Stimulated activated CD4-positive, alpha-beta T cell treated with anti-CD3 and anti-CD28 coated beads, Interleukin-15, amount 100 ng/mL, for 1 hour (primary cell): ENCODE measurements at places on chromosomes 5 and 9.

DNA sequence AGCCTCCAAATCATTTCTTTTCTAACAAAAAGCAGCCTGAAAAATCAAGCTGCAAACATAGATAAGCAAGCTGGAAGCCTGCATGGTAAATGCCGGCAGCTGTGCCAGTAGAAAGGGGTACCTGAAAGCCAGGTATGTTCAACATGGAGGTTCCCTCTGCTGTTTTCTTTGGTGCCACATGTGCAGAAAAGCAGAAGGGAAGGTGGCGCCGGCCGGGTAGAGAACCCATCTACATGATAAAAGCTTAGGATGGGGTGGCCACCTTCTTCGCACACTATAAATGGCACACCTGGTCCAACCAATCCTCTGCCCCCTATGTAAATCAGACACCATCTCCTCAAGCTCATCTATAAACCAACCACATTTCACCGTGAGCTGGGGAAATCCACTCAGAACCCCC is 268.9 kb upstream of the IRX2 start:
- DNase-seq, result no peak

- DNase-seq, result no peak
Observed at GRCh38 chr5:76590027-76590426, 33.2 kb downstream of the F2RL2 start.

DNA sequence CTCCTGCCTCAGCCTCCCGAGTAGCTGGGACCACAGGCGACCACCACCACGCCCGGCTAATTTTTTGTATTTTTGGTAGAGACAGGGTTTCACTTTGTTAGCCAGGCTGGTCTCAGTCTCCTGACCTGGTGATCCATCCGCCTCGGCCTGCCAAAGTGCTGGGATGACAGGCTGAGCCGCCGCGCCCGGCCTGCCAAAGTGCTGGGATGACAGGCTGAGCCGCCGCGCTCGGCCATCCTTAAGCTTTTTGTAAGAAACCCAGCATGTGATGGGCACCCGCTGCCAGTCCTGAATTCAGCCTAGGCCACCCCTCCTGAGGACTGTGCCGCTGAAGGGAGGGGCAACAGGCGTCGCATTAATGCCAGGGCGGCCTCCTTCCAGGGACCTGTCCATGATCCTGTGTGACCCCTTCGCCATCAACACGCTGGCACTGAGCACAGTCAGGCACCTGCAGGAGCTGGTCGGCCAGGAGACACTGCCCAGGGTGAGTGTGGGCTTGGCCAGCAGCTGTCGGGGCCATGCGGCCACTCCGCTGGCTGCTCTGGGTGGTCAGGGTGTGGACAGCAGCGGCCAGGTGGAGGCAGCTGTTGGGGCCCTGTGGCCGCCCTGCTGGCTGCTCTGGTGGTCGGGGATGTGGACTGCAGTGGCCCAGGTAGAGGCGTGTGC is 10.5 kb downstream of the NELFB start:
- DNase-seq, result no peak

DNA sequence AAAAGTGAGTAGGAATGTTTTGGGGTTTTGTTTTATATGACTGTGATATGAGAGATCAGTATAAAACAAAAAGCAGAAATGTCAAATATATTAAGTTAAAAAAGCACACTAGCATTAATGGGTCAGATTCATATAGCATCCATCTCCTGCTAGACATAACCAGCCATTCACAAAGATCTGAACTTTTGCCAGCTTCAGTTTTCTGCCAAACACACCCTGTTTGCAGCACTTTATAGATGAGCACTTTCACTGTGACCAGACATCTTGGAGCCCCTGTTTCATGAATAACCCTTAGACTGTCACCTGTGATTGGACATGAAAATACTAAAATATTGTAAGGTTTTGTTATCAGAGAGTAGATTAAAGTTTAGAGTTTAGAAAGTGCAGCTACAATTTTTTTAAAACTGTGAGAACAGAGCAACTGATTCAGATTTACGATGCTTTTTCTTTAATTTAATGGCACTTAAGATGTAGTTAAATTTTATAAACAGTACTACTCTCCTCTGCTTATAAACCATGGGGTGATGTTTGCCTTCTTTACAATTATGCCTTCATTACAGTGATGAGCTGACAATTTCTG is 142.6 kb downstream of the KCTD16 start:
- DNase-seq, result no peak

- DNase-seq, result no peak
Observed at GRCh38 chr9:1857808-1858207, 157.3 kb upstream of the SMARCA2 start.

DNA sequence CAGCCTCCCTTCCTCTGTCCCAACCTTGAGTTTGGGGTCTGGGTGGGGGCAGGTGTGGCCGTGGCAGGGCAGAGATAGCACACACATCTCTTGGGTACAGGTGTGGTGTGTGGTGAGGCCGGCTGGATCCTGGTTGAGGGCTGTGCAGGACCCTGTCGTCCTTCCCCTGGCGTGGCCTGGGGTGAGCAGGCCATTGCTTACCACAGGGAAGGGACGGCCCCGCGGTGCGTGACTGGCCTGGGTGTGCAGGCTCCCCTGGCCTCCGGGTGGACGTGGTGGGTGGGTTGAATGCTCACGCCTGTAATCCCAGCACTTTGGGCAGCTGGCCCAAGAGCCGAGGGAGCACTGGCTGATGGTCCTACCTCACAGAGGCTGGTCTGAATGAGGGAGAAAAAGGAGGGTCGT is 1.2 kb downstream of the ARRDC1 start:
- no peak for DNase-seq

GRCh38 chr9:87320146-87320884 is 177.4 kb upstream of the DAPK1 start:
- DNase-seq, result no peak

- no peak for DNase-seq
Observed at GRCh38 chr5:93381057-93381456, 200.0 kb downstream of the NR2F1-AS1 start.

DNA sequence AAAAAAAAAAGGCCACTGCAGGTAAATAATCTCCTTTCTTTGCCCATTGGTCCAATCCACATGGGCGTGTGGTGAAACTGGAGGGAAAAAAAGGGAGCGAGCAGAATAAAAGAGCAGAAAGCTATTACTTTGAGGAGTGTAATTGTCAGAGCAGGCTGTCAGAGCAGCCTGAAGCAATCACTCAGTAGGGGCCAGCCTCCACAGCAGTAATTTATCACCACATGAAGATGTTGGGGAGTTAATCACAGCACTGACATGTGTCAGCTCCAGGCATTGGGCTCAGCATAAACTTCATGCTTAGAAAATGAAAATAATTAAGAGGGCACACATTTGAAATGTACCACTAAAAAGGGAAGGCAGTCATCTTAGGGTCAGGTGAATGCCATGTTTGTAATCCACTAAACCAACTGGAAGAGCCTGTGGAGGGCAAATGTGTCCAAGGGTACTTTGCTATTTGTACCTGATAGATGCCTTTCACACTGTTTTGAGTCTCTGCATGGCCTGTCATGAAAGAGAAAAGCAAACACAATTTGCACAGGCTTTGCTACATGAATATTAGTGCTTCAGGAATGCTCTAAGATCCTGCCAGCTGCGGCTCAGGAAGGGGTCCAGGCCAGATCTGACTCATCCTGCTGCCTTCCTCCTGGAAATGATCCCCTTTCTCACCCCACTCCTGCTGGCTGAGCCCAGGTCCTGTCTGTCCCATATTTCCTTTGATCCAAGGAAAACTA is 2.9 kb upstream of the PTGER4 start:
- no peak for DNase-seq

GRCh38 chr9:137252555-137253506 is 1.7 kb downstream of the STPG3 start:
- DNase-seq, result no peak

DNA sequence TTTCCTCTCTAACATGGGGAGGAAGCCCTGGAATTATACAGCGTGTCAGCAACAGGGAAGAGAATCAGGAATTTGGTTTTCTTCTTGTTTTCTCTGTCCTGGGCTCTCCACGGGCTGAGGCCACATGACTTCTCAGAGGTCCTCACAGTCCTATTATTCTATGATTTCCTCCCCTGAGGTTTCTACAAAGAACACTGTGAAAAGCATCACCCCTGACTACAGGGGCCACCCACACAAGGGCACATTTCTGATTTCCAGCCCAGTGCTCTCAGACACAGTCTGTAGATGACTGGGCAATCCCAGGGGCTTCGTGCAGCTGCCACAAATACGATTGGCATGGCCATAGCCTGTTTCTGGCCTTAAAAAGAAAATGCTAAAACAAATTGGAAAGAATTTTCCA is 284.9 kb downstream of the CEMIP2 start:
- DNase-seq, result no peak

GRCh38 chr5:52709167-52709925 is 78.4 kb upstream of the ITGA1 start:
- DNase-seq, result no peak

- DNase-seq, result no peak
Observed at GRCh38 chr9:70614786-70615463, 200.5 kb upstream of the KLF9 start.

- no peak for DNase-seq
Observed at GRCh38 chr5:115487756-115488155, 56.8 kb downstream of the FEM1C start.

- no peak for DNase-seq
Observed at GRCh38 chr9:3835393-3835792, 309.6 kb upstream of the RFX3 start.

GRCh38 chr9:131420980-131421624 is 27.2 kb downstream of the PRRC2B start:
- no peak for DNase-seq

GRCh38 chr5:156778139-156778706 is 71.9 kb upstream of the PPP1R2B start:
- DNase-seq, result no peak

DNA sequence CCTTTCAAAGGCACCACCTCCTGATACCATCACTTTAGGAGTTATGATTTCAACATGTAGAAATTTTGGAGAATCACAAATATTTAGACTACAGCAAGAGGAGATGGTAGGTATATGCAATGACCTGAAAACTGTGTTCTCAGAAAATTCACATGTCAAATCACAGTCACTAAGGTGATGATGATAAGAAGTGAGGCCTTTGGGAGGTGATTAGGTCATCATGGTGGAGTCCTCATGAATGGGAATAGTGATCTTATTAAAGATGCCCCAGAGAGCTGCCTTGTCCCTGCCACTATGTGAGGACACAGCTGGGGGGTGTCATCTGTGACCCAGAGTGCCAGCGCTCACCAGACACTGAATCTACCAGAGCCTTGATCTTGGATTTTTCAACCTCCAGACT is 513.5 kb upstream of the TUSC1 start:
- DNase-seq, result no peak

DNA sequence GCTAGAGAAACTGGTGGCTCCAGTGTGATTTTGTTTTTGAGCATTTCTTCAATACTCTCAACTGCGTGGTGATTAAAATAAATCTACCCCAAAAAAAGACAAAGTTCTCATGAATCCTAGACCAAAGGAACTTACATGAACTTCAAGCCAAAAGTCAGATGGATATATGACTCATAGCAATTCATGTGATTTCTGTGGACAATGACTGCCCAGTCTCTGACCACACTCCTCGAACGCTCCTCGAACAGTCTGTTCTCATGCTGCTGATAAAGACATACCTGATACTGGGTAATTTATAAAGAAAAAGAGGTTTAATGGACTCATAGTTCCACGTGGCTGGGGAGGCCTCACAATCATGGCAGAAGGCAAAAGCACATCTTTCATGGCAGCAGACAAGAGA is 46.4 kb upstream of the CEP78 start:
- DNase-seq, result no peak

DNA sequence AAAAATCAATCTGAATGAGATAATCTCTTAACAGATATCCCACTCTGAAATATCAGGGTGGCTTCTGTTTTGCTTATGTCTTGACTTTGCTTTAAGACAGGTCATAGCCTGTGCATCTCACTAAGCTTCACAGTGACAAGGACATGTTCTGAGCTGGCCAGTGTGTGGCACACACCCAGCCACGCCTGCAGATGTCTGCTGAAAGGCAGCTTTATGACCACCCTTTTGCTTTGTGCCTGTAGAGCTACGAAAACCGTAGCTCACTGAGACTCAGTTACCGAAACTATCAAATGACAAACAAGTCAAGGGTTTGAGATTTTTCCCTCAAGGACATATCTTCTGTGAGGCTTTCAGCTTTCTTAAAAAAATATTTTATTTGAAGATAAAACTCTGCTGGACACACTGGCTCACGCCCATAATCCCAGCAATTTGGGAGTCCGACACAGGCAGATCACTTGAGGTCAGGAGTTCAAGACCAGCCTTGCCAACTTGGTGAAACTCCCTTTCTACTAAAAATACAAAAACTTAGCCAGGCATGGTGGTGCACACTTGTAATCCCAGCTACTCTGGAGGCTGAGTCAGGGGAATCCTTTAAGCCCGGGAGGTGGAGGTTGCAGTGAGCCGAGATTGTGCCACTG is 233.2 kb downstream of the SPATA31A1 start:
- no peak for DNase-seq

DNA sequence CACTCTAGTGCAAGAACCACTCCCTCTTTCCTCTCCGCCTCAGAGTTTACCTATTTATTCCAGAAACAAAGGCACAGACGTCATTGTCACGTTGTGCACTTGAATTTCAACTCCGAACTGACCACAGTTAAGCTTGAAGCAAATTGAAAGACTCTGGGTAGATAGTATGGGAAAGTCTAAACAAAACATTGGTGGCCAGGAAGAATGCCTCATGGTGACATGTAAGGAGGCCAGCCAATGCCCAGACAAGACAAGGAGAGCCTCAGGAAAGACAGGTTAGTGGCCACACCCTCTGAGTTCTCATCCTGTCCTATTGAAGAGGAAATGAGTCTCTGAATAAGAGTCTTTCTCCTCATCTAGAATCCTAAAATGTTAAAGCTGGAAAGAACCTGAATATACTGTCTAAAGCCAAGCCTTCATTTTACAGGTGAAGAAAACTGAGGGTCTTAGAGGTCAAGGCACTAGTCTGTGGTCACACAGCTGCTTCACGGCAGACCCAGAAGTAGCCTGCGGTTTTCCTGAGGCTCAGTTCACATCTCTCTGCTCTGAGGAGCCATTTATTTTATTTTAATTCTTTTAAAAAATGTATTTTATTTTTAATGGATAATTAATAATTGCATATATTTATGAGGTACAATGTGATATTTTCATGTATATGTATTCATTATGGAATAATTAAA is 30.2 kb downstream of the ZFAND5 start:
- no peak for DNase-seq

- DNase-seq, result no peak
Observed at GRCh38 chr9:89799221-89799620, 194.4 kb downstream of the GADD45G start.

DNA sequence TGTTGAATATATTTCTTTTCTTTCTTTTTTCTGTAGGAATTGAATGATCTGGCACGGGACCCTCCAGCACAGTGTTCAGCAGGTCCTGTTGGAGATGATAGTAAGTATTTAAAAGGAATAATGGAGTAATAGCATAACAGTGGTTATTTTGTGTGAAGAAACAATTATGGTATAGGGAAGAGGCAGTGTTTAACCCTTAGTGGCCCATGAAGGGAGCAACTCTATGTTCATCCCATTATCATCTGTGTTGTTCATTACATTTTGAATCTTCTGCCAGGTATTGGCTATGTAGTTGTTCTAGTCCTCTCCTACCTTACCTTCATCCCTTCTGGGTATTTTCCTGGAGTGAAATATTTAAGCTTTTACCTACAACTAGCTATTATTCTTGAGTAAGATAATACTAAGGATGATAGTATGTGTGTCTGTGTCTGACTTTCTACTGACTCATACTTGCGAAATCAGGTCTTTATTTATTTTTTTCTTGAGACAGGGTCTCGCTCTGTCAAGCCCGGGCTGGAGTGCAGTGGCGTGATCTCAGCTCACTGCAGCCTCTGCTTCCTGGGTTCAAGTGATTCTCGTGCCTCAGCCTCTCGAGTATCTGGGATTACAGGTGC is 39.3 kb downstream of the UBE2D2 start:
- DNase-seq, result no peak
